ENCODE measurements at places on chromosomes 5 and 9.

- DNase-seq, result no peak
These were observed 115.1 kb upstream of the DMRTA1 start for GRCh38 chr9:22331533-22331932.

DNA sequence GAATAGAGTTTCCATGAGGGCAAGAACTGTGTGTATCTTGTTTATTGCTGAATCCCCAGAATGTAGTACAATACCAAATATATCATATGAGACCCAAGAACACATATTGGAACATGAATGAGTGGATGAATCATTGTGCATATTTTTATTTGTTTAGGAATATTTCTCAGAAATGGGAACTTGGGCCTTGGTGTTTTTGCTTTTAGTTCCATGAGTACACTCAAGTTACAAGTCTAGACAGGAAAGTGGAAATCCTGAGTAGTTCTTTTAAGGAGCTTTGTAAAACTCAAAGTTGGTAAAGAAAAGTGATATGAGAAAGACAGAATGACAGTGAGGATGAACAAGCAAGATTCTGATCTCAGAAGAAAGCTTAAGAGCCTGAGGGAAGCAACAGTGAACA lies 647.0 kb downstream of the EFNA5 start:
- no peak for DNase-seq

- DNase-seq, result no peak
These were observed 20.9 kb downstream of the P4HA2 start for GRCh38 chr5:132206782-132207181.

DNA sequence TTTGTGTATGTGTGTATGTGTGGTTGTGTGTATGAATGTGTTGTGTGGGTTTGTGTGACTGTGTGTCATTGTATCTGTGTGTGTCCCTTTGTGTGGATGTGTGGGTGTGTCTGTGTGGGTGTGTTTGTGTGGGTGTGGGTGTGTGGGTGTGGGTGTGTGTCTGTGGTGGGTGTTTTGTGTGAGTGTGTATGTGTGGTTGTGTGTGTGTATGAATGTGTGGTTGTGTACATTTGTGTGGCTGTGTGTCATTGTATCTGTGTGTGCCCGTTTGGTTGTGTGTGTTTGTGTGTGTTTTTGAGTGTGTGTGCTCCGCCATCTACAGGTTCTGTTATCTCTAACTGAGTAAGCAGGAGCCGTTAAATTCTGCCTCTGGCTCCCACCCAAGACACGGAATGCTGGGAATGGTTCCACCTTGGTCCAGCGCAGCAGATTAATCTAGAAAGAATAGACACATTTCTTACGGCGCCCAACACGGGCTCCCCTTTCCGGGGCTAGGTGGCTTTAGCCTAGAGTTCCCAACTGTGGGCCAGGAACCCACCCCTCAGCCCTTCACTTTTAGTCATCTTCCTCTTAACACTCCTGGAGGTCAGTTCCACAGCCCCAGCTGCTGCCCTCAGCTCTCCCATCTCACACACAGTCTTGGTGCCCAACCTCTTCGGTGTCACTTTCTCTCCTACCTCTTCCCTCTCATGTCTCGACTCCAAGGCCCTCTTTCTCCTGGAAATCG lies 197.1 kb downstream of the TTLL11 start:
- no peak for DNase-seq

DNA sequence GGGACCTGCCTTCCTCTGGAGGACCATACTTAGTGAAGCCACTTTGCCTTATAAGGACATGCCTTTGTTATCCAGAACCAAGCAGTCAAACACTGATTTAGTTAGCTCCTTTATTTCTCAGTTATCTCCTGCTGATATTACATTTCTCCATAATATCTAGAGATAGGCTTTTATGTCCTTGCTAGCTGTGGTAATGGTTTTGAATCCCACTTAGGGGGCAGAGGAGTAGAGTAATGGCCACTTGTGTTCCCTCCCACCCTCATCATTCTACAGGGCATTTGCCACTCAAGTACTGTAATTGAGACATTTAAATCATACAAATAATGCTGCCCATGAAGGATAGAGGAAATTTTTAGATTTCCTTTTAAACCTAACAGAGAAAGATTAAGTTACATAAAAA lies 80.9 kb downstream of the DOCK8 start:
- no peak for DNase-seq

GRCh38 chr9:5749306-5749705 lies 83.6 kb downstream of the ERMP1 start:
- no peak for DNase-seq

DNA sequence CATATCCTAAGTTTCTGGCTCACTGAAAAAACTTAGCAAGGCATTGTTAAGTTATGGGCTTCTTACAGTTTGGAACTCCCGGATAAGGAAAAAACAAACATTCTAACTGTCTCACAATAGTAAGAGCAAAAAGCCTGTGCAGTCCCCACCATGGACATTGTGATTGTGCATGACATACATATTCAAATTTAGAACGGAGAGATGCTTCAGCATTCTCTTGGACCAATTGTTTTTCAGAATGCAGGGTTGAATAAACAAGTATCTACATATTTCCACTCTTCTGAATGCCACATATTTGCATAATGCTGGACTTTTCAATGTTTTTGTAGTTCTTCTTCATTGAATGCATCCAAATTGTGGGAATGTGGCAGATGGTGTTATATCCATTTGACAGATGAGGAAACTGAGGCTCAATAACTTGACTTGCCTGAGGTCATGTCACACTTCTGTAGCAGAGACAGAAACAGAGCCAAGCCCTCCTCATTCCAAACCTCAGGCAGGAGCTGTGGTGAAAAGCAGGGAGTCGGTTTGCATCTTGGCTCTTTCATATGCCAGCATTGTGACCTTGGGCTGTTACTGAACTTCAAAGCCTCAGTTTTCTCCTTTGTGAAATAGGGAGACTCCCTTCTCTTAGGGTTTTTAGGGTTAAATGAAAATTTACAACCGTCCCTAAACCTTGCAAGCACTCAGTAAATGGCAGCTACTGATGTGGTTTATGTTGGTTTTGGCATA lies 95.1 kb downstream of the IQGAP2 start:
- DNase-seq, result no peak

- no peak for DNase-seq
These were observed 32.4 kb downstream of the ABHD17B start for GRCh38 chr9:71878327-71879274.

GRCh38 chr5:5688194-5688924 lies 265.9 kb downstream of the ICE1 start:
- no peak for DNase-seq

DNA sequence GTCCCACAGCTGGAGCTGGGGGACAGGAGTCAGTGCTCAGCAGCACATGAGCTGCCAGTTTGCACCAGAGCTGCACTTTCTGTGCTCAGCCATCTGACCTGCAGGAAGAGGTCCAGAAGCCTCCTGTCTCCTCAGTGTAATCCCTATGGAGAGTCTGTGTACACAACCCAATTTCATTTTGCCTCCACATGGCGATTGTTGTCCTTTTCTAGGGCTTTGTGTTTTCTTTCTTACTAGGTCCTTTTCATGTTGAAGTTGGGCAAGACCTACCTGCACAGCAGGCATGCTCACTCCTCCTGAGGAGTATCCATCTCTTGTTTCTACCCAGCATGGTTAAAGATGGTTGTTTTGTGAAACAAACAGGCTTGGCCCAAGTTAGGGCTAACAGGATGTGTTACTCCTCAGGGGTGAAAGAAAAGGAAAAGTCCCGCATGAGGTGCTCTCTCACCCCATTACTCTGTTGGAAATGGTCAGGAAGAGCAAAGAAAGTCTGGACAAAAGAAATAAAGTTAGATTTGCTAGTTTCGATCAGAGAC lies 273.0 kb downstream of the TMEM167A start:
- DNase-seq, result no peak

DNA sequence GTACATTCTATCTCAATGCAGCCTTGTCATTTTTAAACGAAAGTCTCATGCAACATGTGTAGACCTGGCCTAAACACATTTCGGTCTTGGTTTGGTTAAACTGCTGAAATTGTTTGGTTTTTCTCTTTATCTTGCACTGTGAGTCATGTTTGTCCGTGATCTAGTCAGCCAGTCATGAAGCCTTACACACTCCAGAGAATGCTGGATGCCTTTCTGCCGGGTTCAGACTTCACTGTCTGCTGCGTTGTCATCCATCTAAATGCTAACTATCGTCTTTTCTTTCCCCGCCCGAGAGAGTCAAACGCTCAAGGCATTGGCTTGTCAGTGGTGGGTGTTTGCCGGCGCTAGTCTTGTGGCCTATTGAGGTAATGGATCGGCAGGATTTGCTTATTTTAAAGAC lies 1194.6 kb upstream of the WWC1 start:
- DNase-seq, result no peak

DNA sequence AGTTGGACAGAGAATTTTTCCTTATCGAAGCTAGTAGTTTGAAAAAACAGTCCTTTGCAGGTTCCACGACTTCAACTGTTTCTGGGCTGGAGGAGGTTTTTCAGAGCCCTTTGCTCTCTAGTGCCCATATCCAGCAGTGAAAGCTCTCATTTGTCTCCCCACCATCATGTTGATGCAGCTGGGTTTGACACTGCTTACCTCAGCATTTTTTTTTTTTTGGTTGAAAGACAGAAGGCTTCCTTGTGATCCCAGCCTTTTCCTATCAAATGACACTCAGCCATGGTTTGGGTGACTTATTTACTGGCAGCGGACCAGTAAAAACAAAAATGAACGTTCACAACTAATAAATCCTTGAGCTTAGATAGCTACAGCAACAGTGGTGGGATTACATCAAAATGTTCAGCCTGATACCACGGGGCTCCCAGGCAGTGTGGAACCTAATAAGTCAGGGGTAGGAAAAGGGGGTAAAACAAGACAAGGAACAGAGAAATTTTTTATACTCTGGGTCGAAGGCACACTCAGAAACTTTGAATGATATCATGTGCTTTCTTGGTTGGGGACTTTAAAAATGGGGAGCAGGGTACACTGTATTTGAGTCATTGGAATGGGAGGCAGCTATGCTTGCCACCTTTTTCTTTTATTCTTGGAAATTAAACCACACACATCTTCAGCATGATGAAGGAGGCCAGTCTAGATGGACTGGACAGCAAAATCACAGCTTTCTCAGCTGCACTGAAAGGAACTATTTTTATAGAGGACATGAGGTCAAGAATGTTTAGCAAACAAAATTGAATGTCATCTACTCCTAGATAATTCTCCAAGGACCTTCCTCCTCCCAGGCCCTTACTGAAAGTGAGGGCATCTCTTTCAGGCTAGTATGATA lies 308.9 kb upstream of the MPDZ start:
- no peak for DNase-seq

DNA sequence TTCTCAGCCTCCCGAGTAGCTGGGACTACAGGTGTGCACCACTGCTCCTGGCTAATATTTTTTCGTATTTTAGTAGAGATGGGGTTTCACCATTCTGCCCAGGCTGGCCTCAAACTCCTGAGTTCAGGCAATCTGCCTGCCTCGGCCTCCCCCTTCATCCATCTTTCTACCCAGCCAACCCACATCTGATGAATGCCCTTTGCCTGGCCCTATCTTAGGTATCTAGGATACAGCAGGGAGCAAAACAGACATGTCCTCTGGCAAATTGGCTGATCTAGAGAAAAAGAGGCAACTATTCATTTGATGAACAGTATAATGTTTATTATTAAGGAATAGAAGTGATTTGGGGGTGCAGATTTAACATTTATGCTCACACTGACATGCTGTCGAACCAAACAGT lies 123.0 kb downstream of the TRIO start:
- DNase-seq, result no peak

- no peak for DNase-seq
These were observed 185.8 kb downstream of the CDK5RAP2 start for GRCh38 chr9:120394058-120394669.

DNA sequence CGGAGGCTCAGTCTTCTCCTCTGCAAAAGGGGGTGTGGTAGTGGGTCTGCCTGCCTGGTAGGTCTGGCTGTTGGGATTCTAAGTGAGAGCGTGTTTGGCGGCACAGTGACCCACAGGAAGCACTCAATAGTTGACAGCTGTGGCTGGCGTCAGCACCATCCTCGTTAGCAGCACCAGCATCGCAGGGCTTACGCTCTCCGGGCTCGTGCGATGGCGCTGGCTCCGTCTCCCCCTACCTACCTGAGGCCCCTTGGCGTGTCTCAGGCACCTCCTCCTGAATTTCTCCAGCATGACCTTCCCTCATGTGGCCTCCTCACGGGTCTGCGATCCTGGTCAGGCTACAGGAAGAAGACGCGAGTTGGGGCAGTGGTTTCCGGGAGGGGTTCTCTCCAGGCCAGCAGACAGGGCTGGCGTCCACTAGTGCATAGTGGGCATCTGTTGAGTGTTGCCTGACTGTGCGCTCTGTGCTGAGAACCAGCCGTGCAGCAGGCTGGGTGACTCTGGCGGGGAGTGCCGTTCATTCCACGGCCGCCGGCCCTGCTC lies 66.9 kb downstream of the HMCN2 start:
- DNase-seq, result no peak

- DNase-seq, result no peak
These were observed 30.9 kb upstream of the SREK1 start for GRCh38 chr5:66113160-66113559.

DNA sequence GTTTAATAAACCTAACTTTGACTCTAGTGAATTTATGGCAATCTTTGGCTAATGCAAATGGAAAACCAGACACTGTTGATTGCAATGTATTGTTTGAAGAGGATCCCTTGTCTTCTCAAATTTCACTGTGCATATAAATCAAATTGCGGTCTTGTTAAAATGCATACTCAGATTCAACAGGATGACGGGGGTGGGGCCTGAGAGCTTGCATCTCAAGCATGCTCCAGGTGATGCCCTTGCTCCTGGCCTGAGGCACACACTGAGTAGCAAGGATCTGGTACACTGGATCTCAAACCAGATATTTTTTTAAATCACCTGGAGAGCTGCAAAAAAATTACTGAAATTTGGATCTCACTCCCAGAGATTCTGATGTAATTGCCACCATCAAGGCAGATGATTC lies 463.7 kb downstream of the DNAH5 start:
- DNase-seq, result no peak

Data from GM13977 (cell line).